ENCODE measurements at places on chromosomes 3 and 15.
A peak's percentile ranks its signal among the peaks of the same experiment; 100 is the strongest.

GRCh38 chr3:50318615-50319014 is 3.9 kb downstream of the HYAL2 start:
- no peak for DNase-seq

GRCh38 chr3:54983266-54984099 is 55.6 kb upstream of the LRTM1 start:
- DNase-seq: no peak

DNA sequence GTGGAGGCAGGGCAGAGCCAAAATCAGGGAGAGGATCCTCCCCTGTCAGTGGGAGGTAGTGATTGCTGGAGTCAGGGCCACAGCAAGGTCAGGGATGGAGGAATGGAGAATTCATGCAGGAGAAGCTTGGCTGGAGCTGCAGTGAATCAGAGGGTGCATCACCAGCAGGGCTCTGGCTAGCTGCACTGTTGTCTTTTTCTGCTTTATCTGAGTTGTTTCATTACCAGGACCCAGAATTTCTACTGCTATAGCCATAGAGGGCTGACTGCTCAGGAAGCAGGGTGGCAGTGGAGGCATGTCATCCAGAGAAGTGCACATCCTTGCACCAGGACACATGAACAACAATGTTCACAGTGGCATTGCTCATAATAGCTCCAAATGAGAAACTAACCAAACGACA is 113.5 kb upstream of the GALNT15 start:
- DNase-seq: no peak

GRCh38 chr15:55197362-55197705 is 593 bp upstream of the RSL24D1 start:
- DNase-seq: no peak

GRCh38 chr3:23455775-23456174 is 252.6 kb downstream of the UBE2E2 start:
- no peak for DNase-seq

DNA sequence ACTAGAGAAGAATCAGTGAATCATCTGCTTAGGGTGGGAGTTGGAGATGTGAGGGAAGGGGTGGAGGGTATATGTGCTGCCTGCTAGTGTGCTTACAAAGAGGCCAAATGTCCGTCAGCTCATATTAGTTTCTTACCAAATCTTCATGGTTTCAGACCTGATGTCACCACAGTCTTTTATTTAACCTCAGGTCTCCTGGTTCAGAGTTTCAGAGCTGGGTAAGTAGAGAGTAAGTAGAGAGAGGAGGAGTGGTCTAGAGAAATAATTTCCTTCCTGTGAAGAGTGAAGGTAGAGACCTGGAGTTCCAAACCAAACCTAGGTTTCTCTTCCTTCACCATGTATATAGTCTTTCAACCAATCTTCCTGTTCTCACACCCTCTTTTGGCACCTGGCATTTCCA is 17.5 kb upstream of the P2RY1 start:
- no peak for DNase-seq

- no peak for DNase-seq
Observed at GRCh38 chr15:74783072-74783807, 1.4 kb downstream of the CSK start.

GRCh38 chr3:95088464-95088863 is 1025.6 kb downstream of the NSUN3 start:
- no peak for DNase-seq

- no peak for DNase-seq
Observed at GRCh38 chr3:127490271-127491023, 100.1 kb downstream of the TPRA1 start.

DNA sequence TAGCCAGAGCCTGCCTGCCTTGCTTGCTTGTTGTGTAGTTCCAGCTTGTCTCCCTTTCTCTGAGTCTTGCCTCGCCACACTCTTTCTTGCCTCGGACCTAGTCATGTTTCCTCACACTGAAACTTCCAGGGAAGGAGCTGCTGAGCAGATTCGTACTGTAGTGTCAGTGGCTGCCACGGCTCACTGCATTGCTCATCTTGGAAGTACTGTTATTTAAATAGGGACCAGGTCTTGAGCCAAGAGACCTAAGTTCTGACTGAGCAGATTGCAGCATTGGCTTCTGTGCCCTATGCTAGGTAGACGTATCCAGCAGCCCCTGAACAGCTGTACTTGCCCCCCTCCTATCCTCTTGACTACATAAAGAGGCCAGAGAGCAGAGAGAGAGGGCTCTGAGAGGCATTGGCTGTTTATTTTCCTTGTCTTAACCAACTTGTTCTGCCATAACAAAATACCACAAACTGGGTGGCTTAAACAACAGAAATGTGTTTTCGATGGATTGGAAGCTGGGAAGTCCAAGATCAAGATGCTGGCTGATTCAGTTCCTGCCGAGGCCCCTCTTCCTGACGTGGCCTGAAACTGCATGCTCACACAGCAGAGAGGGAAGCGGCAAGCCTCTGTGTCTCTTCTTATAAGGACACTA is 5.8 kb upstream of the RARRES1 start:
- DNase-seq: no peak

- no peak for DNase-seq
Observed at GRCh38 chr3:138361561-138361971, 13.2 kb downstream of the MRAS start.

DNA sequence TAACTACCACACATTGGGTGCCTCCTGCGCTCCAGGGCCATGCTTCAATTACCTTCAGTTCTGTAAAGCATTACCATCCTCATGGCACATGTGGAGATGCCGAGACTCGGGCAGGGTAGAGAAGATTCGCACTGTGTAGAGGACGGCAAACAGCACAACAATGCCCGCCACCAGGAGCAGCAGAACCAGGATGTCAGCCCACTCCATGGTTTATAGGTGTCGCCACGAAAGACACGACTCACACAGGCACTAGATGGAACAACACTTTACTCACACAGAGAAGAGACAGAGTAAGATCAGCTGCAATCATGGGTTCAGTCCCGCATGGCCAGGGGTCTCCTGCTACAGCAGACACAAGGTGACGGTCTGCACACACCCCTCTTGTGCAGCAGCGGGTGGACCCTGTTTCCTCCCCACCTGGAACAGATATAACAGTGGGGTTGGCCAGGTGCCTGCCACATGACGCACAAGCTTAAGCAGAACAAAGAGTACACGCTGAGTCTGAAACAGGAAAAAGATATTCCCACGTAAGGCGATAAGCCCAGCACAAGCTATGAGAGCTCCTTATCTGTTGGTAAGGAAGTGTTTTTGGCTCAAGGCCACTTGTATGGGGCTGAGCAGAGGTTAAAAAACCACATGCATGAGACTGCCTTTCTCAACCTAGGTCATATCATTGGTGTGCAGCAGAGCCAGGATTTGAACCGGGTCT is 2.5 kb upstream of the TBC1D21 start:
- no peak for DNase-seq

GRCh38 chr3:121985846-121986245 is 36.2 kb downstream of the ILDR1 start:
- no peak for DNase-seq

DNA sequence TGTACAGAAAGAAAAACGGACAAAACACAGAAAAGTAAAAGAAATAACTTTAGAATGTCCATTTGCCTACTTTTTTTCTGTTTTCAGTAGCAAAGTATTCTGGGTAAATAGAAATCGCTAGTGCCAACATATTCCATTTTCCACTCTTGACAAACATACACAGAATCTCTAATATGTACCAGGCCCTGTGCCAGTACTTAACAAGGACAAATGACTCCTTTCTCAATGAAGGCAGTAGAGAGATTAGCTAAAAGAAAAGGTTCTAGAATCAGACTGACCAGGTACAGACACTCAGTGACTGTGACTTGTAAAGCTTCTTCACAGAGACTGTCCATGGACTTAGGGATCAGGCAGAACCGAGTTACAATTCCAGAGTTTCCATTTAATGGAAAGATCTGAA is 165.8 kb upstream of the STAC start:
- no peak for DNase-seq

- no peak for DNase-seq
Observed at GRCh38 chr3:185594073-185594472, 8.0 kb downstream of the SENP2 start.

- DNase-seq: no peak
Observed at GRCh38 chr3:72188536-72188935, 403.6 kb upstream of the PROK2 start.

DNA sequence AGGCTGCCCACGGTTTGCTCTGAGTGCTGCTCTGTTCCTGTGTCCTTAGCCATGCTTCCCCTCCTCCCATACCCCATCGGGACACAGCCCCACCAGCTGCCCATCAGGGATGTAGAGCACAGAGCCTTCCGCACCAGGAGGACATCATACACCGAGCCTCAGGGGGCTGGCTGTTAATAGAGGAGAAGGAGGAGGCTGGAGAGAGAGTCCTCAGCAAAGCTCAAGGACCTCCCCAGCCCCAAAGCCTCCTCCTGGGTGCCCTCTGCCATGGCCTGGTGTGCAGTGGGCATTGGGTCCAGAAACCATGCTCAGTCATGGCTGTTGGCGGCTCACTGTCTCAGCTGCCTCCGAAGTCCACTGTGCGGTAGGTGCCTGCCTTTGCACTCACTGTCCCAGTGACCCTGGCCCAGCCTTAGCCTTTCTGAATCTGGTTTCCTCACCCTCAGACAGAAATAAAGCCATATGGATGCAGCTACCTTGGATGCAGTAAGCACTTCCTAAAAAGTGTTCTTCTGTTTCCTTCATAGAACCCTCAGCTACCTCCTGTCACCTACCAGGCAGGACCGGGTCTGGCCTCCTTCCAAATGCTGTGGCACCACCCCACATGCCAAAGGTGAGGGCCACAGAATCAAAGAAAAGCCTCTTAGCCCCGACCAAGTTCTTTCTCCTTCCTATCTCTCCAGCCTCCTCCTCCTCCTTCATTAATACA is 53.9 kb downstream of the ACAD9 start:
- DNase-seq: no peak

DNA sequence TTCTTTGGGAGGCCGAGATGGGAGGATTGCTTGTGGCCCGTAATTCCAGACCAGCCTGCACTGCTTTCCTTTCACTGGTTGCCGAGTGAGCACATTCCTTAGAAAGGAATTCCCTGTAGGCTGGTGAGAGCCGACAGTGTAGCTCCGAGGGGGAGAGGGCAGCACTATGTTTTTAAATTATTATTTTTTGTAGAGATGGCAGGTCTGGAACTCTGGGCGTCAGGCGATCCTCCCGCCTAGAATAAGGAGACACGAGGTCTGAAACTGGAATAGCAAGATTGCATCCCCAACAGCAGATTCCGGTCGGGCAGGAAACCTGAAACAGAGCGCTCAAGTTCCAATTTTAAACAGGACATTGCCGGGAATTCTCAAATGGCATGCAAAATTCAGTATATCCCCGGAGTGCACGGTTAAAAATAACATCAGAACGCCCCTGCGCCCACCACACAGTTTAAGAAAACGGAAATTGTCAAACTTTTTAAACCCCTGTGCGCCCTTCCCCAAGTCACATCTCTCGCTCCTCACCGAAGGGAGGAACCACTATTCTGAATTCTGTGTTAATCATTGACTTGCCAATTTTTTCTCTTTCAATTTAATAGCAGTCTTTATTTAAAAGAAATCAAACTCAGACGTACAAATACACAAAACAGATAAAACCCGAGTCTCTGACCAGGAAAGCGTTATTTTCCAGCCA is 643 bp upstream of the RNU5B-1 start:
- DNase-seq: peak; percentile 60

DNA sequence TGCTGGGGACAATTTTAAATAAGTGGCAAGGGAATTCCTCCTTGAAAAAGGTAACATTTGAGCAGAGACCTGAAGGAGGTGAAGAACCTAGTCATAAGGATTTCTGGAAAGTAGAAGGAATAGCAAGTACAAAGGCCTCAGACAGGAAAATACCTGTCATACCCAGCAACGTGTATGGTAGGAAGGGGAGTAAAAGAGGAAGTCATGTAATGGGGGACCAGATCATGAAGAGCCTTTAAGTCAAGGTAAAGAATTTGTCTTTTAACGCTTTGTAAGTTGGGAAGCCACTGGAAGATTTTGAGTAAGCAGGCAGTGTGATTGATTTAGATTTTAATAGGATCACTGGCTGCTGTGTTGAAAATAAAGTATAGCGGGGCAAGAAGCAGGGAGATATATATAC is 43.4 kb upstream of the FAH start:
- no peak for DNase-seq

- DNase-seq: no peak
Observed at GRCh38 chr15:77596821-77597803, 35.6 kb downstream of the LINGO1 start.

- no peak for DNase-seq
Observed at GRCh38 chr3:146550743-146551510, 6.5 kb upstream of the PLSCR1 start.

DNA sequence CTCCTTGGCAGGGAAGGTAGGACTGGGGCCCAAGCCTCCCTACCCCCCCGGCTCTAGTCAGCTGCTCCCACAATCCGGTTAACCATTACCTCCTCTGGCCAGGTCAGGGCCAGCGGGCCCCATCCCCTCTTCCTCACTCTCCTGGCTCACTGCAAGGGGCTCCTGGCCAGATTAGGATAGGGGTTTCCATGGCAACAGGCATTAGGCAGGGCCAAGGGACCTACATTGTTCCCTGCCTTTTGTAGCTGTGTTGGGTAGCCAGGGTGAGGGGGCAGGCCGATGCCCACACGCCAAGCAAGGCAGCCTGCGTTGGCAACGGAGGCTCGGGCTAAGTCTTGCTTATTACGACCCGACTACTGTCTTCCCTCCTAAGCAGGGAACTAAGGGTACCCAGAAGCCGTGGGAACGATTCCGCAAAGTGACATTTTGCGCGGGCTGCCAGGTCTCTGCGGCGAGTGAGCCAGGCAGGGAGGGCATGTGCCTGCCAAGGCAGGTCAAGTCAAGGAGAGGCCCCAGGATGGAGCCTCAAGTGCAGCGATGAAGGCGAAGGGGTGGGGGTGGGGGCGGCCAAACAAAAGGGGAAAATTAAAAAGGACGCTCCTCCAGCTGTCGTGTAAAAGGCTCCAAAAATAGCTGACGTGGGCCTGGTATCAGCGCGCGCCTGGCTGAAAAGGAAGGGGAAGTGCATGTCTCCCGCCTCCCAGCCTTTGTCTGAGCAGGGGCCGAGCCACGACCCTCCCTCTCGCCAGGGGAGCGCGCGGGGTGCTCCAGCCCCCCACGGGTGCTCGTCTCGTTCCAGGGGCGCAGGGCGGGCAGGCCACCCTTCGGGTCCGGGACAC is 919 bp downstream of the IDH2 start:
- no peak for DNase-seq

Data from NCI-H1417 treated with DMSO at 0.1 percent for 48 hours (cell line).